ENCODE measurements at places on chromosomes 3 and 15. TPM values are rescaled to one million over a fixed set of nuclear protein-coding genes. Genes with fewer than 3 reads are reported as not detected.

DNA sequence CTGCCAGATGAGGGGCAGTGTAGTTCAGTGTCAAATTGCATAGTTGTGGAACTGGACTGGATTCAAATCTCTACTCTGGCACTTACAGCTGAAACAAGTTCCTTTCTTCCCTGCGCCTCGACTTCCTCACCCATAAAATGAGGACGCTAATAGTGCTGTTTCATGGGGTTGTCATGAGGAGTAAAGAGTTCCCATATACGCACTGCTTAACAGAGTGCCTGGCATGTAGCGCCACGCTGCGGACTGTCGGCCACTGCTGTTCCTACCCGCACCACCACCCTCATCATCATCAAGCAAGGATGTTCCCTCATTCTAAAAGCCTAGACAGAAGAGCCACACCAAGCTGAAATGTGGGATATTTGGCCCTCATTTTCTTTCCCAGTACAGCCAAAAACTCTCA, 91.9 kb downstream of the CHDH start:
- DNase-seq, result no peak

DNA sequence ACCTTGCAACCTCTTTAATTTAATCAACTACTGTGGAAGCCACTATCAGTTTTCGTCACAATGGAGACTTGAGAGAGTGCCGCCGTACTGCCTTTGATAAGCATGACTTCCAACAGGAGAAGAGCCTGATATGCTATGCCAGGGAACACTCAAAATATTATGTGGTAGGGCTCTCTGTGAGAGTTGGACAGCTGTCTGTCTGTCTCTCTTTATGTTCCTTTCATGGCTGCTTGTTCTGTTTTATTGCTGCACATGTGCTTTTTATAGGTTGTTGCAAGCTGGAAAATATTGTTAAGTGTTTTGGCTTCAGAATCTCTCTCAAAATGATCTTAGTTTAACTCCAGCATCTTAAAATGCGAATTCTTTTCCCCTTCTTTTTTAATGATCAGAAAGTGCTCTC, 249.4 kb upstream of the RARB start:
- DNase-seq, result no peak

The ULK3 gene
- 52.4 TPM for total RNA-seq

The SCN11A gene
- 0.05 TPM for total RNA-seq

The DLL4 gene
- 0.36 TPM for total RNA-seq
